ENCODE measurements at places on chromosomes 2 and 18. TPM values are rescaled to one million over a fixed set of nuclear protein-coding genes. Genes with fewer than 3 reads are reported as not detected.

CCDC102B gene
- 0.49 TPM for total RNA-seq

GAD1 gene
- not detected for total RNA-seq

OTOS gene
- not detected for total RNA-seq

TDRD15 gene
- total RNA-seq = not detected
